ENCODE measurements at places on chromosomes 6 and 20.
A peak's percentile ranks its signal among the peaks of the same experiment; 100 is the strongest.

GRCh38 chr20:54051068-54051467 lies 19.3 kb downstream of the BCAS1 start:
- H3K27me3 ChIP-seq = no peaks in the 10 kb centered on the region
- H3K4me1 ChIP-seq = no peaks in the 10 kb centered on the region
- no peak overlapping the region for H3K27ac ChIP-seq
- no peaks in the 10 kb centered on the region for H3K36me3 ChIP-seq

DNA sequence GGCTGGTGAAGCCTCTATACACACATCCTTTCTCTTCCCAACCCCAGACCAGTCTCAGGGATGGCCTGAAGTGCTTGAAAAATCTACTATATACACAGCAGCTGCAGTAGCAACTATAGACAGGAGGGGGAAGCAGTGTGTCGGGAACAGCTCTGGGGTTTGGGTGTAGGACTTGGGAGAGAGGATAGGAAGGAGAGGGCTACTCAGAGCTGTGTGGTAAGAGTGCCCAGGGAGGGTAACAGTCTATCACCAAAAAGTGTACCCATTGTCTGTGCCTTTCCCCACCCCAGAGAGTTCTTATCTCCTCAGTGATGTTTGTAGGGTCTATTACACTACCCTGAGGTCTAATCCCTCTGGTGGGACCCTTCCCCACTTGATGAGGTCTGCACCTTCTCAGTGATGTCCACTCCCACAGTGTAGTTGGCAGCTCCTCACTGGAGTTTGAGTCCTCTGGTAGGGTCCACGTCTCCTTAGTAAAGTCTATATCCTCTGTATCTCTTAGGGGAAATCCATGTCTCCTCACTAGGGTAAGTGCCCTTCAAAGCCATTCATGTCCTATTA lies 1.5 kb upstream of the GGT7 start:
- H3K4me1 ChIP-seq = peaks cover 41% of the 10 kb centered on the region
- H3K4me3 ChIP-seq = no peak overlapping the region
- DNase-seq = peak; percentile 56
- no peaks in the 10 kb centered on the region for H3K36me3 ChIP-seq

GRCh38 chr6:151729829-151730495 lies 77.5 kb upstream of the ESR1 start:
- H3K36me3 ChIP-seq = no peaks in the 10 kb centered on the region
- H3K27me3 ChIP-seq = no peaks in the 10 kb centered on the region
- H3K4me3 ChIP-seq = no peak overlapping the region
- no peak for DNase-seq
- no peaks in the 10 kb centered on the region for H3K4me1 ChIP-seq

DNA sequence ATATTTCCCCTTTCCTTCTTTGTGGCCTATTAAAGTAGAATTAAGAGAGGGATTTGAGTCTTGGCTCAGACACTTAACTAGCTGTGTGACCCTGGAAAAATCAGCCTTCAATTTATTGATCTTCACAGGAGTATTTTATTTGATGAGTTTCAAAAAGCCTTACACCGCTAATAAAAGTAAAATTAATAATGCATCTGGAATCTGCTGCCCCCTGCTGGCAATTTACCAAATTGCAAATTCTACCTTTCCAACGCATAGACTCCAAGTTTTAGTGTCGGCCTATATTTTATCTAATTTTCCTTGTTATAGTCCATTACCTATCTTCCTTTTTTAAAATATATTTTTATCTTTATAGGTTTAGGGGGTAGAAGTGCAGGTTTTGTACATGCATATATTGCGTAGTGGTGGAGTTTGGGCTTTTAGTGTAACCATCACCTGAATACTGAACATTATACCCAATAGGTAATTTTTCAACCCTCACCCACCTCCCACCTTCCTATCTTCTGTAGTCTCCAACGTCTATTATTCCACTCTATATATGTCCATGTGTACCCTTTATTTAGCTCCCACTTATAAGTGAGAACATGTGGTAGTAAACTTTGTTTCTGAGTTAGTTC lies 46.3 kb downstream of the GOPC start:
- no peaks in the 10 kb centered on the region for H3K27me3 ChIP-seq
- H3K4me3 ChIP-seq = no peak overlapping the region
- H3K27ac ChIP-seq = no peak overlapping the region
- no peaks in the 10 kb centered on the region for H3K36me3 ChIP-seq
- DNase-seq = peak; percentile 56

GRCh38 chr20:58667975-58668374 lies 16.9 kb downstream of the STX16 start:
- no peaks in the 10 kb centered on the region for H3K27me3 ChIP-seq
- no peak for DNase-seq
- H3K4me1 ChIP-seq = peaks cover 8% of the 10 kb centered on the region

DNA sequence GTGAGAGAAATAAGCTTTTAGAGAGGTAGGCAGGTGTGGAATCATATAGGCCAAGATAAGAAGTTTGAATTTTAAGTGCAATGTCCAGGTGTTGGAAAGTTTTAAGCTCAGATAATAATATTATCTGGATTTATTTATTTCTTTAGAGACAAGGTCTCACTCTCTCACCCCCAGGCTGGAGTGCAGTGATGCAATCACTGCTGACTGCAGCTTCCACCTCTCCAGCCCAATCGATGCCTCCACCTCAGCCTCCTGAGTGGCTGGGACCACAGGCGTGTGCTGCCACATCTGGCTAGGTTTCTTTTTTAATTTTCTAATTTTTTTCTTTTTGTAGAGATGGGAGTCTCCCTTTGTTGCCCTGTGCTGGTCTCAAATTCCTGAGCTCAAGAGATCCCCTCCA lies 5.5 kb upstream of the MAS1L start:
- H3K4me1 ChIP-seq = no peaks in the 10 kb centered on the region
- no peaks in the 10 kb centered on the region for H3K36me3 ChIP-seq
- H3K27ac ChIP-seq = no peak overlapping the region

DNA sequence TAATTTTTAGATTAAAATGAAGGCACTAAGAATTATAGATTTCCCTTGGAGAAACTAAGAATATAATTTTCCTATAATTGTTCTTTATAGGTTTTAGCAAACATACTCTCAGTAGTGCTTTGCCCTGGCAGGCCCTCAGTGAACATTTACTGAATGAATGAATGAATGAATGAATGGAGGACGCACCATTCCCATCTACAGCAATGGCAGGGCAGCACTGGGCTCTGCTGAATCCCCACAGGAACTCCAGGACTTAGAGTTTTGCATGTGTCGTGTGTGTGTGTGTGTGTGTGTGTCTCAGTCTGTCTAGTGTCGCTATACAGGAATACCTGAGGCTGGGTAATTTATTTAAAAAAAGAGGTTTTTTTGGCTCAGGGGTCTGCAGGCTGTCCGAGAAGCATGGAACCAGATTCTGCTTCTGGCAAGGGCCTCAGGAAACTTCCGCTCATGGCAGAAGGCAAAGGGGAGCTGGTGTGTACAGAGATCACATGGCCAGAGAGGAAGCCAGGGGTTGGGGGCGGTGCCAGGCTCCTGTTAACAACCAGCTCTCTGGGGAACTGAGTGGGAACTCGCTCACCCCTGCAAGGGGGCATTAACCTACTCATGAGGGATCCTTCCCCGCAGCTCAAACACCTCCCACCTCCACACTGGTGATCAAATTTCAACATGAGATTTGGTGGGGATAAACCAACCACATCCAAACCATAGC lies 20.1 kb downstream of the RNASET2 start:
- no peaks in the 10 kb centered on the region for H3K27me3 ChIP-seq
- peaks cover 11% of the 10 kb centered on the region for H3K4me1 ChIP-seq
- DNase-seq = peak; percentile 54
